ENCODE measurements at places on chromosomes 16 and 17.
A peak's percentile ranks its signal among the peaks of the same experiment; 100 is the strongest.

DNA sequence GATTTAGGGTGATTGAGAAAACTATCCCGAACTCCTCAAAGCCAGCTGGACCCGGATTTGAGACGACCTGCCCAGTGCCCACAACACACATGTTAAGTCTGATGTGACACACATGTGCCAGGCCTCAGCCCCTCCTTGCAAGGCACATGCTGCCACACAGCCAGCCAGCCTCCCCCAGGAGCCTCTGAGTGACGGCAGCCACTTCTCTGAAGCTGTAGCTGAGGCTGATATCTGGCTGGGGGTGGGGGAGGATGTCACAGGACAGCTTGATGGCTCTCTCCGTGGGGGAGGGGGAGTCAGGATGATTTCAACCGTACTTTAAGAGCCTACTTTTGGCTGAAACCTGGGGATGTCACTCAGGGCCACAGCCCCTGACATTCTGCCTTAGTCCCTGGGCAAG is 40.9 kb downstream of the SRCIN1 start:
- DNase-seq, result no peak

GRCh38 chr16:25613931-25614330 is 77.8 kb upstream of the HS3ST4 start:
- DNase-seq, result no peak

GRCh38 chr17:6471531-6472465 is 27.5 kb downstream of the PIMREG start:
- DNase-seq, result no peak

DNA sequence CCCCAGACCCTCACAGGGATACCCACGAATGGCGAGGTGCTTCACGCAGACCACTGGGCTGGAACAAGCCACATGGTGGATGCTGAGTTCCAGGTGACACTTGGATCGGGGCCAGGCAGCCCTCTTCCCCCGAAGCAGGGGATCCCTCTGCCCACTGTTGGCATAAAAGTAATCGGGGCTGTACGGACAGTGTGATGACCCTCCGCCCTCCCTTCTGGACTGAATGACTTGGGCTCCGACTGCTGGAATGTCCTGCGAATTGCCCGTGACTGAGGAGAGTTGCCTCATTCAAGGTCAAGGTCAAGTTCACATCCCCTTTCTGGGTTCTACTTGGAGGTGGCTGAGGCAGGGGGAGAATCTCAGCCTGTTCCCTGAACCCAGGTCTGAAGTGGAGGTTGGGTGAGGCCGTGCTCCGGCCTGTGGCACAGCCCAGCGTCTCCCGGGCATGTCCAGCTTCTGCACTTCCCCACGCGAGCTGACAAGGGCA is 28.5 kb upstream of the CREBBP start:
- no peak for DNase-seq

- DNase-seq, result no peak
Observed at GRCh38 chr17:72171703-72172667, 51.2 kb downstream of the SOX9 start.

DNA sequence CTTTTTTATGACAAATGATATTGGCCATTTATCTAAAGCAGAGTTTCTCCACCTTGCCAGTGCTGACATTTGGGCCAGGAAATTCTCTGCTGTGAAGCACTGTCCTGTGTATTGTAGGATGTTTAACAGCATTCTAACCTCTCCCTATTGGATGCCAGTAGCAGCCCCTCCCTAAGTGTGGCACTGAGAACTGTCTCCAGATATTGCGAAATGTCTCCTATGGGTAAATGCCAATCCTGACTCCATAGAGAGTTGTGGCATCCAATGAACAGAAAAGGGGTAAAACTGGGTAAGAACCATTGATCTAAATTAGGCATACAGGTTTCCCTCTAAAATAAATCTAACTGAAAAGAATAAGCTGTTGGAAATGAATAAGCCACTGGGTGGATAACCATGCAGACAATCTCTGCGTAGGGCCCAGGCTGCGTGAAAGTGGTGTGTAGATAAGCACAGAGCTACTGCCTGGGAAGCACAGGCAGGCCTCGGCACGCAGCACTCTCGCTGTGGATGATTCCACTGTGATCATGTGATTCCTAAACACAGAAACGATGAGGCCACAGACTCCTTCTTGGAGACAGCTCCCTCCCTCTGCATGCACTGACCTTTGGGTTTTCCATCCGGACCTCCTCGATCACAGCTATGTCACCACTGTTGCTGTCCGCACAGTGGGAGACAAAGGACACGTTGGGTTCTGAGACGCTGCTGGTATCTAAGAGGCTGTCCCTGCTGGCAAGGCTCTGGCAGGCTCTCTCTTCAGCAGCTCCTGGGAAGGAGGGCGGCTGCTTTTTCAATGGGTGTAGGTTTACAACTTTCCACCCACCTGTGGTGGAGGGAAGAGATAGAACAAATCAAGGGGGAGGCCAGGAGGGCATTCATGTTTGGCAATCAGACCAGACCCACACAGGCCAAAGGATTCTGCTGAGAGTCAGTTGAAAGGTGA is 44.1 kb downstream of the GTF3C1 start:
- no peak for DNase-seq

GRCh38 chr17:47649972-47650524 is 329 bp downstream of the KPNB1 start:
- DNase-seq, result peak; percentile 24

- no peak for DNase-seq
Observed at GRCh38 chr16:64950731-64951130, 171.1 kb downstream of the CDH11 start.

DNA sequence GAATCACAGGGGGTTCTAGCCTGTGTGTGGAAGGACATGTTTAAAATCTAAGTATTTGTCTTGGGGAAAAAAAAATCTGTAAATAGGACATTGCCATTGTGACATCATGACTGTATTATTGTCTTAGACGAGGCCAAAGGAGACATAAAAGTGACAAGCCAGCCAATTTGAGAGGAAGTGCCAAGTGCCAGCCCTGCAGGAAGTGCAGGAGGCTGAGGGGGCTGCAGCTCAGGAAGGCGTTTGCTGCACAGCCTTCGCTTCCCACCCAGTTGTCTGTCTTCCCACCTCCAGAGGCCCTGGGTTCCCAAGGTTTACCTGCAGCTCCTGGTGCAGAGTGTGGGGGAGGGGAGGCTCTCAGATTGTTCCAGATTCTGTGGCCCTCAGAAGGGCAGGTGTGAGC is 1.3 kb downstream of the ADCY7 start:
- no peak for DNase-seq

- no peak for DNase-seq
Observed at GRCh38 chr16:180101-180675, at the start of gene HBQ1. Gene HBQ1, plus strand, starts transcription at chr16:180459. Its CDS starts 28 bp downstream, at chr16:180487.

GRCh38 chr16:12059216-12059769 is 82.8 kb downstream of the SNX29 start:
- DNase-seq, result no peak

- DNase-seq, result no peak
Observed at GRCh38 chr17:52604105-52604504, 445.6 kb upstream of the CA10 start.

DNA sequence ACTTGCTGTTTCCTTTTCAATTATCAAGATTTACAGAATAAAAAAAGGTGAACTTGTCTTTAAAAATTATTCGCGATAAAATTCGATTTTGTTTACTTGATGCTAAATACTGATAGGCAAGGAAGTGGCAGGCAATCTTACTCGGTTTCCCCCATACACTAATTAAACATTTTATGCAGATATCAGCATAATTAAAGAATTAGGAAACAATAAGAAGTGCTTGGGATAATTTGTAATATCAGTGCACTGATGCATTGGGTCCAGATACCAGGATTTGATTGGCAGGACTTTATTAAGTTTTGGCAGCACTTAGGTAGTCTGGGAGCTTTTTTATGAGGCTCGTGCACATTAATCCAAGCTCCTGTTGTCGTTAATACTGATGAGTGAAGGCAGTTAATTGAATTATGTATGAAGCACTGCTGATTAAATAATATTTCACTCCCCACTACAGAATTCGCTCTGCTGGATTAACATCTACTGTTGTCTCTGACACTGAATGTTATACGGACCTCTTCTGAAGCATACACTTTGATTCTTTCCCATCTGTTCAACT is 165.6 kb downstream of the CA10 start:
- no peak for DNase-seq

DNA sequence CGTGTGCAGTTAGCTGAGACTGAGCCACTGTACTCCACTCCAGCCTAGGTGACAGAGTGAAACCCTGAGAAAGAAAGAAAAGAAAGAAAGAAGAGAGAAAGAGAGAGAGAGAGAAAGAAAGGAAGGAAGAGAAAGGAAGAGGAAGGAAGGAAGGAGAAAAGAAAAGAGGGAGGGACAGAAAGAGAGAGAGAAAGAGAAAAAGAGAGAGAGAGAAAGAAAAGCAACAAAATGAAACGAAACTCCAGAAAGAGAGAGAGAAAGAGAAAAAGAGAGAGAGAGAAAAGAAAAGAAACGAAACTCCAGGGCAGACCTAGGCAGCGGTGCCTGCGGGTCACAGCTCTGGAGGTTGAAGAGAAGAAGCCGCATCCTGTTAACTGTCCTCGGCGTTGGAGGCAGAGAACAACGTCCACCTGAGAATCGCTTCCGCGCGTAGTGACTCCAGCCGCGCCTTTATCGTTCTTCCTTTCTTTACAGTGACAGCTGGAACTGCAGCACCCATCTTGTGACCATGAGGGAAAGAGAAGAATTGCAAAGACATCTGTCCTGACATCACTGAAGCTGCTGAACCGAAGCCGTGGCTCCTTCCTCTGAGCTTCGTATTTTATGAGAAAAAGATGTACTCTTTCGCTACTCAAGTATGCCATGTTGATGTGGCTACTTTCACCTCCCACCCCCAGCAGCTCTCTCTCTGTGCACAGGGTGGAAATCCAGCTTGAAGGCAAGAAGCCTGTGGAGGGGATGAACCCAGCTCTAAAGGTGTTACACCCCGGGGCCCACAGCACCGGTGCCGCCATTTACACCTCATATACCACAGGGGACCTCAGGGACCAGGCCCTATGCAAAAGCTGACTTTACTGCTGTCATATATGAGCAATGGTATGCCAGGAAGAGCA is 56.9 kb upstream of the DOC2B start:
- DNase-seq, result no peak

GRCh38 chr16:72124148-72124547 is 30.5 kb downstream of the DHX38 start:
- no peak for DNase-seq

DNA sequence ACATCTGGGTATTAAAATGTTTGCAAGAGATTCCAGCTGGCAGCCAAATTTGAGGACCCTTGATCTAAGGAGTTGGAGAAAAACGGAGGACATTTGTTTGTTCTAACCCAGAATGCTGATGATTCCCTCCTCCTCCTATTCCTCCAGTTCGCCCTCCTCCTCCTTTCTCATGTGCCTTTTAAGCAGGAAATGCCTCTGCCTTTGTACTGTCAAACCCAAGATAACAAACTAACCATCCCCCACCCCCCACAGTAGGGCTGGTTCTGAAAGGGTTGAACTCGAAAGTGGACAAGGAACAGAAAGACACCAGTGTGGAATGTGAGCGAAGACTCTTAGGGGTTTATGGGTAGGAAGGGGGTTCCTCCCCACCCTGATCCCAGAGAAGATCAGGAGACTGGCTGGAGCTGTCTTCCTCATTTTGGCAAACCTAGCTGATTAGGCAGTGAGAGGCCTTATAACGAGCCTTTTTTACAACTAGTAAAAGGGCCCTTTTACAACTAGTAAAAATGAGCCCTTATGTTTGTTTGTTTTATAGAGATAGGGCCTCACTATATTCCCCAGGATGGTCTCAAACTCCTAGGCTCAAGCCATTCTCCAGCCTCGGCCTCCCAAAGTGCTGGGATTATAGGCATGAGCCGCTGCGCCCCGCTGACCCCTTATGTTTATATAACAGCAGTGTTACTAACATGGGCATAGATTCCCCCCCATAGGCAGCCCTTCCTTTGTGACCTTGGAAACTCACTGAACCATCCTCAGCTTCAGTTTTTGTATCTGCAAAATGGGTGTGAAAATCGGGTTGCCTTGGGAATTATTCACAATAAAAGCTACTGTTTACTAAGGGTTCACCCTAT is 975 bp downstream of the CHD9 start:
- no peak for DNase-seq

DNA sequence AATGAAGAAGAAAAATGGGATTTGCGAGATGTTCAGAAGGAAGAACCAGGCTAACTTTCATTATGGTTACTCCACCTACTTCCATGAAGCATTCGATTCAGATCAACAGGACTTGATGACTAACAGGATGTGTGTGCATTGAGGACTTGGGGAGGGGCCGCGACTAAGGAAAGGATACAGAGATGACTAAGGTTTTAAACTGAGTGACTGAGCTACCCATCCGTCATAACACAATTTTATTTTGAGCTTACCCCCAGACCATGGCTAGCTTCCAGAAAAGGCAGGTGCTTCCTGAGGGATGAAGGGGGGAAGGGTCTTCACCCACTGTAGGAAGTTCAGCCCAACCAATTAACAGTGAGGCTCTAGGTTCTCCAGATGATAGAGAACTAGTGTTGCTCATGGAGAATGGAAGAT is 2.5 kb upstream of the CDYL2 start:
- DNase-seq, result peak; percentile 28

- DNase-seq, result no peak
Observed at GRCh38 chr16:89829630-89830437, 1.6 kb downstream of the SPIRE2 start.

DNA sequence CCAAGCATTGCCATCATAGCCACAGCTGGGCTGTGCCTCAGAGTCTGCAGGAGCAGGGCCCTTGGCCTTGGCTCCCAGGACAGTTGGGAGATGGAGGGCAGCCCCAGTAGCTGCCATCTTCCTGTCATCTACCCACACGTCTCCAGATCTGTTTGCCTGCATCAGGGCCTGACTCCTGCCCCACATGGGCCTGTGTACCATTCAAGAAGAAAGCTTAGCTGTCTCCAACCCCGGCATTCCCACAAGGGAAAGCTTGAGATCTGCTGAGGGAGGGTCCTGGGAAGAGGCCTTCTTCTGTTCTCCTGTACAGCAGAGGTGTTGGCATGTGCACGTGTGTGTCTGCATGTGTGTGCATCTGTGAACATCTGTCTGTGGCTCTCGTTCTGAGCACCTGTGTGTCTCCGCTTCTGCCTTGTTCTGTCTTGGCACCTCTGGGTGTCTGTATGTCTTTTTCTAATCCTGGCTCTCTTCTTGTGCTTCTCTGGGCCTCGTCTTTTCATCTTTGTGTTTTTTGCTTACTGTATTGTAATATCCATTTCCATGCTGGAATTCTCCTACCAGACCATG is 122.2 kb downstream of the MRM1 start:
- no peak for DNase-seq

GRCh38 chr17:2713881-2714280 is 2.3 kb upstream of the CLUH start:
- no peak for DNase-seq

DNA sequence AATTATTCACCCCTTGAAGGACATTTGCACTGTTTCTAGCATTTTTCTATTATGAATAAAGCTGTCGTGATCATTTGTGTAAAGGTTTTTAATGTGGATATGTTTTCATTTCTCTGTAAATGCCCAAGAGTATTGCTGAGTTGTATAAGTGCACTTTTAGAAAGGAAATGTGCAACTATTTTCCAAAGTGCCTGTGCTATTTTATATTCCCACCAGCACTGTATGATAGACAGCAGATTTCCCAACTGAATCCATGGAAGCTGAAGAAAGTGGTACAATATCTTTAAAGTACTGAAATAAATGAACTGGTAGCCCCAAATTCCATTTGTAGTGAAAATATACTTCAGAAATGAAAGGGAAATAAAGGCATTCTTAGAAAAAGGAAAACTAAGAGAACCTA is 238.4 kb downstream of the BCAS3 start:
- no peak for DNase-seq

Measured in stimulated activated CD4-positive, alpha-beta T cell treated with anti-CD3 and anti-CD28 coated beads, TNF-alpha, amount 100 ng/mL, for 1 hour (primary cell).